ENCODE measurements at places on chromosomes 5 and 9.

DNA sequence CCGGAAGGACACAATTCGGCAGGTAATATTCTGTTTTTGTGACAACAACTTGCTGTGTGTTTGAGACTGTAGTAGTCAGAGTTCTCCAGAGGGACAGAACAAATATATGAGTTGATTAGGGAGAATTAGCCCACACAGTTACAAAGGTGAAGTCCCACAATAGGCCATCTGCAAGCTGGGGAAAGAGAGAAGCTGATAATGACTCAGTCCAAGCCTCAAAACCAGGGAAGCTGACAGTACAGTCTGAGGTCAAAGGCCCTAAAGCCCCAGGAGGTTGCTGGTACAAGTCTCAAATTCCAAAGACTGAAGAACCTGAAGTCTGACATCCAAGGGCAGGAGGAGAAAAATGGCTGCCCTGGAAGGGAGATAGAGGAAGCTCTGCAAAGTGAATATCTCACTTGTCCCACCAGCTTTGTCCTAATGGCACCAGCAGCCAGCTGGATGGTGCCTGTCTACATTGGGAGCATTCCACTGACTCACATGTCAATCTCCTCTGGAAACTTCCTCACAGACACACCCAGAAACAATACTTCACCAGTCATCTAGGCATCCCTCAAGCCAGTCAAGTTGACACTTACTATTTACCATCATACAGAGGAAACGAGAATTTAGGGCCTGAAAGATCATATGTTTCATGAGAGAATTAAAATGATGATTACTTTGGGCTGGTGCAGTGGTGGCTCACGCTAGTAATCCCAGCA lies 36.3 kb upstream of the CTXN3 start:
- DNase-seq, result no peak

DNA sequence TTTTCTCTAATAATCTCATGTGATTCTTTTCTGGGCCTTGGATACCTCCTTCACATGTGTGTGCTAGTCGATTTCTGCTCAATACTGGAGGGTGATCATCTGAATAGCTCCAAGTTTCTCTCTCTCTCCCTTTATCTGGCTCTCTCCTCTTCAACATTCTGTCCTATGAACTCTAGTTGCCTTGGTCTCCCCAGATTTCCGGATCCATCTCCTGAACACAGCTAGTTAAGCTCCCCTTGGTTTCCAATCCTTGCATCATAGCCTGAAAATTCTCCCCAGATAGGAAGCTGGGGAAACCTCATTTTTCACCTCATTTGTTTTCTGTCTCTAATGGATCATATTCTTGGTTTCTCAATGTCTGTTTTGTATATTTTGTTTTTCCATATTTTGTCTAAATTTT lies 832.3 kb downstream of the MTRR start:
- DNase-seq, result no peak

DNA sequence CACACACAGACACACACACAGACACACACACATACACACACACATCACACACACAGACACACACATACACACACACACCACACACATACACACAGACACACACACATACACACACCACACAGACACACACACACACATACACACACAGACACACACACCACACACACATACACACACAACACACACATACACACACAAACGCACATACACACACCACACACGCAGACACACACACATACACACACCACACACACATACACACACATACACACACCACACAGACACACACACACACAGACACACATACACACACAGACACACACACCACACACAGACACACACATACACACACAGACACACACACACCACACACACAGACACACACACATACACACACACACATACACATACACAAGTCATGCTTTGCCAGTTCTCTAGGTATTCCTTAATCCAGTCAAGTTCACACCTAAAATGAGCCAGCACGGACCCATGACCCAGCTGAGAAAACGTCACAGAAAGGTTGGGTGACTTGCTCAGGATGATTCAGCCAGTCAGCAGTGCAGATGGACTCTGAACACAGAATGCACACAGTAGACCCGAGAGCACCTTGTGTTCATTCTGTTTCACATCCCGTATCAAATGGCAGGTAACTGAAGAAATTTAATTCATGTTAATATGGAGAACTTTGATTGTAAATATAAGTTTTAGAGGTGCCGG lies 746.4 kb downstream of the MTRR start:
- DNase-seq, result no peak

GRCh38 chr5:180825768-180826525 lies 23.3 kb upstream of the MGAT1 start:
- DNase-seq, result no peak

- DNase-seq, result no peak
These were observed 26.4 kb downstream of the ATP6V0E1 start for GRCh38 chr5:173010021-173010420.

DNA sequence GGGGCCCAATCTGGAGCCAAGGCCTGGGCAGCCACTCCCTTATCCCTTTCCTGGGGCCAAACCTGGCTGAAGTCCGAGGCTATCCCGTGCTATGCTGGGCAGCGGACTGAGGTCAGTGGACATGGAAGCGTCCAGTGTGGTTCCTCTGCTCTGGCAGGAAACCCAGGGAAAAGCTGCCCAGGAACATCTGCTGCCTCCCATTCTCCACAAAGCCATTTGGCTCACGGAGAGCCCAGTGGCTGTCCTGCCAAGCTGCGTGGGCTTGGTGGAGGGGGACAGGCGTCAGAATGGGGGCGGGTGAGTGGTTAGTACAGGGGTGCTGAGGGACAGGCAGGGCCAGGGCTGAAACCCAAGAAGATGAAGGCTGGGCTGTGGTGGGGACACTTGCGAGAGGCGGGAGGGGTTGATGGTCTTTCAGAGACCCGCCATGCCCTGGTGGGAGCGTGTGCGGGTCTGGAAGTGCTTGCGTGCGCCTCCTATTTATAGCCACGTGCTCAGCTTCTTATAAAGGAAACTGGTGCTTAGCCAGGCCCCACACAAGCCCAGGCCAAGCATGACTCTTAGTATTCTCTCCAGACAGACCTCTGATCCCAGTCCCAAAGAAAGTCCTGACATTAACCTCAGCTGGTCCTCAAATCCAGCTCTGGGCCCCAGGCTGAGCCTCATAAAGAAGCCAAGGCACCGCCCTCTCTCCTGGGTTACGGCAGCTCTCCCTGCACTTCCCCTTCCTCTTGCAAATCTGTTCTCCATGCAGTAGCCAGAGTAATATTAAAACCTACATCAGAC lies 9.4 kb upstream of the SLC6A7 start:
- no peak for DNase-seq

Measured in NCI-H2029 (cell line).